ENCODE measurements at places on chromosomes 12 and 14. TPM values are rescaled to one million over a fixed set of nuclear protein-coding genes. Genes with fewer than 3 reads are reported as not detected.

FBRSL1 gene
- 6.8 TPM for total RNA-seq

KRT86 gene
- 0.08 TPM for total RNA-seq

VWF gene
- total RNA-seq, result 2.1 TPM

ARMH4 gene
- 0.67 TPM for total RNA-seq

EFS gene
- 0.42 TPM for total RNA-seq

DNA sequence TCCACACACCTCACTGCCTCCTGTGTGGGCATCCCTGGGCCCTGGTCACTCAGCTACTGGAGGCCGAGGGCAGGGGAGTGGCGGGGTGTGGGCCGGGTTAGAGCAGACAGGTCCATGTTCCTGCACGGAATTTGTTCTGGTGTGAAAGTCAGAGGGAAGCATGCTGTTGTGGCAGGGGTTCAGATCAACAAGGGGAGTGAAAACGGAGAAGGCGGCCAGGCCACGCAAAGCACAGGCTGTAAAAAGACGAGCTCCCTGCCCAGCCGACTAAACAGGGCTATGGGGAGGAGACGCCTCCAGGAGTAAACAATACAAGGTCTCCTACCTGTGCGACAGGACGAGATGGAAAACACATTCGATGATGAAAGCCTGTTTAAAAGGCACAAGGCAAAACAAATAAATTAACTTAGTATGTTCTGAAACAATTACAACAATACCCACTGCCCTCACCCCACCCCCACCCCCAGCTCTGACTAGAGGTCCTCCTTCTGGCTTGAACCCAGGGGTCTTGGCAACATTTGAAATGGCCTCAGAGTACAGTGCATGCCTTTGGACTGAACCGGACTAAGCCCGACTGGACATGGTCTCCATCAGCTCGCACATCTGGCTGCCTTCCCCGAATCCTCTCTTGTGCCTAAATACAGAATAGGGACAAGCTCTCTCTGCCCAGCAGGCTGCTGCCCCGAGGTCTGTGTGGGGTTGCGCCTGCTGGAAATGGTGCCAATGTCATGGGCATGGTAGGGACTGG lies 274.9 kb upstream of the DIO3 start:
- no peaks in the 10 kb centered on the region for H3K27me3 ChIP-seq
- H3K27ac ChIP-seq, result no peak overlapping the region
- no peaks in the 10 kb centered on the region for H3K36me3 ChIP-seq
- DNase-seq, result no peak
- no peak overlapping the region for H3K4me3 ChIP-seq

DNA sequence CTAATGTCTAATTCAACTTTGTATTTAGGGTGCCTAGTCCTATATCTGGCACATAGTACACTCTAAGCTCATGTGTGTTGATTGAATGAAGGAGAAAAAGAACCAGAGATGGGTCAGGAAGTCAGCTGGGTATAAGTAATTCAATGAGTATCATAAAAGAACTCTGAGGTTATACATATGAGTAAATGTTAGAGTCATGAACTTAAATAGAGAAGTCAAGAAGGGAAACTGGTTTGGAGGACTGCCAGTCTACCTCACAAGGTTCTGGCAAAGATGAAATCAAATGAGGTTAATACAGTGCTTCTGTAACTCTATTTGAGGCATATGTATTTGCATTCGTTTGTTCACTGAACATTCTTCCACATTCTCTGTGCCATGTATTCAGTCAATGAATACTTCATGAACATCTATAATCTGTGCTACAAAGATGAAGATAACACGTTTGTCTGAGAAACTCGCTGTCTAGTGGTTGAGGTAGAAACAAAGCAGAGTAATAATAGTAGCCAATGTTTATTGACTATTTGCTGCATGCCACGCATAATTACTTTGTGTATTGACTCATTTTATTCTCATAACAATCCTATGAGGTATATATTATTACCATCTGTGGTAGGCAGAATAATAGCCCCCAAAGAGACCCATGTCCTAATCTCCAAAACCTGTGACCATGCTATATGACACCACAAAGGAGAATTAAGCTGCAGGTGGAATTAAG lies 88.9 kb downstream of the PTGER2 start:
- DNase-seq, result no peak
- no peak overlapping the region for H3K27ac ChIP-seq
- no peaks in the 10 kb centered on the region for H3K36me3 ChIP-seq
- no peaks in the 10 kb centered on the region for H3K27me3 ChIP-seq

DNA sequence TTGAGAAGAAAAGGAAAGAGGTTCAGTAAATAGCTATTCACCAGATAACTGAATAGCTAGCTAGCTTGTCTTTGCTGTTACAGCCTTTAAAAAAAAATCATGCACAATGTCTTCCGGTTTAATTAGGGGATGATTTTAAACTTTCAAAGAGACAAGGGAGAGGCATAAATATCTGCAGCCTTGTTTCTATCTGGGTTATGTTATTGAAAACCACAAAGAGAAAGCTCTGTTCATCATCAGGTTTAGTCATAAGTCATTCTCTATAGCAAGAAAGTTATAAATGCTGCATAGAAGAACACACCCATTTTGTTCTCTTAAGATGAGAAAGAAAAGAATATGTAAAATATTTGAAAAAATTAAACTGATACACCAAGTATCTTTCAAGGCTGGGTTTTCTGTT lies 1046.9 kb downstream of the AACS start:
- H3K27me3 ChIP-seq, result no peaks in the 10 kb centered on the region
- no peak overlapping the region for H3K4me3 ChIP-seq
- H3K4me1 ChIP-seq, result no peaks in the 10 kb centered on the region
- H3K36me3 ChIP-seq, result no peaks in the 10 kb centered on the region
- no peak overlapping the region for H3K27ac ChIP-seq

DNA sequence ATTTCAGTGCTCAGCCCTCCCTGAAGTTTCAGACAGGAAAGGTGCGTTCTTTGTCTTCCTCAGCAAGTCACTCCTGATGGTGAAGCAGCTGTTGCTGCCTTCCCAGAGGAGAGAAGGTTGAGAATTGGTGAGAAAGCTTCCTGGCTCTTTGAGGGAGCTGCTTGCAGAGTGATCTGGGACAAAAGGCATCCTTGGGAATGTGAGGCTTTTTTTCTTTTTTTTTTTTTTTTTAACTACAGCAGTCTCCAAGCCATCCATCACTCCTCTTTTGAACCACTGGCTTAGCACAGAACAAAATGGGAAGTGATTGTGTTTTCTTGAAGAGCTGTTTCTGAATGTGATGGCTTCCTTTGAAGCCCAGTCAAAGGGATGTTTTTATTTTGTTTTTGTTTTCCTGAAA lies 120.4 kb upstream of the LRIG3 start:
- no peak overlapping the region for H3K4me3 ChIP-seq

GRCh38 chr12:51341251-51342007 lies 5.0 kb downstream of the CELA1 start:
- H3K27me3 ChIP-seq, result no peaks in the 10 kb centered on the region
- H3K27ac ChIP-seq, result no peak overlapping the region
- H3K4me3 ChIP-seq, result peak overlapping the region; percentile 32
- peaks cover 6% of the 10 kb centered on the region for H3K4me1 ChIP-seq
- H3K36me3 ChIP-seq, result no peaks in the 10 kb centered on the region

DNA sequence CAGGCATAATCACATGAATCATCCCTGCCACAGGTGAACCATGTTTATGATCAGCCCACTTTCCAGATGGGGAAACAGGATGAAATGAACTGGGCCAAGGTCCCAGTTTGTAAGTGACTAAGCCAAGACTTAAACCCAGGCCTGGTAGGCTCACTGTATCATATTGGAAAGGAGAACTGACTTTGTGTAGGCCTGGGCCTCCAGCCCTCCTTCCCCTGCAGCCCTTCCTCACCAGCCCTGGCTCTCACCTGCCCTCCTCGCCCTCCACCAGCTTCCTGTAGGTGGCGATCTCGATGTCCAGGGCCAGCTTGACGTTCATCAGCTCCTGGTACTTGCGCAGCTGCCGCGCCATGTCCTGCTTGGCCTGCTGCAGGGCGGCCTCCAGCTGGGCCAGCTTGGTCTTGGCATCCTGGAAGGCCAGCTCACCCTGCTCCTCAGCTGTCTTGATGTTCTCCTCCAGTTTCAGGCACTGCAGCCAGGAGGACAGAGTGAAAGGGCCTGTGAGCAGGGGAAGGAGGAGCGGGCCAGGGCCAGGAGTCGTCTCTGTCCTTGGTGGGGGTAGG lies 19.8 kb downstream of the KRT80 start:
- no peak overlapping the region for H3K4me3 ChIP-seq
- H3K4me1 ChIP-seq, result no peaks in the 10 kb centered on the region
- DNase-seq, result no peak
- no peaks in the 10 kb centered on the region for H3K27me3 ChIP-seq
- no peak overlapping the region for H3K27ac ChIP-seq
- no peaks in the 10 kb centered on the region for H3K36me3 ChIP-seq

- H3K4me1 ChIP-seq, result no peaks in the 10 kb centered on the region
- H3K36me3 ChIP-seq, result no peaks in the 10 kb centered on the region
- DNase-seq, result no peak
- no peak overlapping the region for H3K4me3 ChIP-seq
- no peaks in the 10 kb centered on the region for H3K27me3 ChIP-seq
Measured at GRCh38 chr12:49543914-49544815, 5.3 kb downstream of the KCNH3 start.

DNA sequence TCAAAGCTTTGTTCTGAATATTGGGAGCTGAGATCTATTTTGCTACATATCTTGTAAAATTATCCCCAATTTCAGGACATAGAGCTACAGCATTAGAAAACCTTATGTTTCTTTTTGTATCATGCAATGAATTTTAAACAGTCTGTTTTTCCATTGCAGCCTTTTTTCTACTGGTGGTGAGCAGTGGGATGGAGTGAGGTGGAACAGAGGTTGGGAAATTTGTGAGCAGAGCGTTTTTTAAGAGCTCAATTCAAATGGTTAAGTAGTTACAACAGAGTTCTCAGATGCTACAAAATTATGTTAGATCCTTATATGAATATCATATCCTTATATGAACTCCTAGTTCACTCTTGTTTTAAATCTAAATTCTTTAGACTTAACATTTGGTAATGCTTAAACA lies 139.0 kb upstream of the PLEKHG7 start:
- no peak overlapping the region for H3K27ac ChIP-seq
- H3K4me1 ChIP-seq, result peaks cover 19% of the 10 kb centered on the region
- no peak for DNase-seq
- H3K4me3 ChIP-seq, result no peak overlapping the region

GRCh38 chr14:23172096-23172495 lies 11.4 kb downstream of the SLC7A8 start:
- H3K27ac ChIP-seq, result no peak overlapping the region
- no peaks in the 10 kb centered on the region for H3K36me3 ChIP-seq
- no peak overlapping the region for H3K4me3 ChIP-seq
- no peak for DNase-seq
- H3K4me1 ChIP-seq, result no peaks in the 10 kb centered on the region

GRCh38 chr12:52912711-52913430 lies 8.0 kb upstream of the KRT8 start:
- H3K27me3 ChIP-seq, result no peaks in the 10 kb centered on the region
- H3K4me3 ChIP-seq, result no peak overlapping the region
- no peaks in the 10 kb centered on the region for H3K4me1 ChIP-seq
- no peaks in the 10 kb centered on the region for H3K36me3 ChIP-seq
- H3K27ac ChIP-seq, result no peak overlapping the region

DNA sequence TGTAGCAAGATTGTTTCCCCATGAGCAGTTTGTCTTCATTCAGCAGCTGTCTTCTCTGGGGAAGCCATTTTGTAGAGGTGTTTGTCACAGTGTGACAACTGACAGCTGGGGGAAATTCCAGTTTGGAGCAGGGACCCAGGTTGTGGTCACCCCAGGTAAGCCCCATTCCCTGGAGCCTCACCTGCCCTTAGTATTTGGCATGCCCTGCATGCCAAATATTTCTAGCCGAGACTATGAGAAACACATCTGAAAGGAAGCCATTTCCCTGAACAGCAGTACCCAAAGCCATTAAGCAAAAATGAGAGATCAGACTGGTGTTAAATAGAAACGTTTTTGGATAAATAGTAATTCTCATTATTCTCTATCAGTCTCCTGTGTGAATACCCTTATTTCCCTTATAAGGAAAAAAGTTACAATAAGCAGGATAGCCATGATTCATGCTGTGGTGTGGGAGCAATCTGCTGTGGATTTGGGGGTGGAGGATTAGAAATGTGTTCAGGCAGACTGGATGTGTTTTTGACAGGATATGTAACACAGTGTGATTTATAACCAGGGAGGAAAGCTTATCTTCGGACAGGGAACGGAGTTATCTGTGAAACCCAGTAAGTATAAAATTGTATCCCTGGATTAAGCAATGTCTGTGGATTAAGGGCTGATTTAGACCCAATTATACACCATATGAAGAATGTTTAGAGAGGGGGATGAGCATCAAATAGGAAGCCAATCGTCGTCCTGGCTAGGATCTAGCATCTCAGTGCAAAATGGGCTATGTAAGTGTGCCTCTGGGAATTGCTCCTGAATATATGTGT lies 68.9 kb downstream of the DAD1 start:
- peaks cover 3% of the 10 kb centered on the region for H3K4me1 ChIP-seq
- H3K27ac ChIP-seq, result no peak overlapping the region
- no peaks in the 10 kb centered on the region for H3K27me3 ChIP-seq

- no peaks in the 10 kb centered on the region for H3K36me3 ChIP-seq
- DNase-seq, result no peak
- no peaks in the 10 kb centered on the region for H3K27me3 ChIP-seq
- no peaks in the 10 kb centered on the region for H3K4me1 ChIP-seq
Measured at GRCh38 chr14:70882776-70883492, 24.3 kb upstream of the PCNX1 start.

GRCh38 chr12:95202691-95203486 lies 14.4 kb downstream of the FGD6 start:
- H3K36me3 ChIP-seq, result no peaks in the 10 kb centered on the region
- H3K27ac ChIP-seq, result peak overlapping the region; percentile 14
- H3K4me3 ChIP-seq, result no peak overlapping the region

GRCh38 chr14:61498303-61498702 lies 176.9 kb downstream of the PRKCH start:
- H3K4me3 ChIP-seq, result no peak overlapping the region
- no peaks in the 10 kb centered on the region for H3K36me3 ChIP-seq
- H3K4me1 ChIP-seq, result no peaks in the 10 kb centered on the region
- no peak overlapping the region for H3K27ac ChIP-seq
- no peaks in the 10 kb centered on the region for H3K27me3 ChIP-seq
- no peak for DNase-seq

All from liver (tissue), 10 donors.